Activated T-cell treated with anti-CD3 and anti-CD28 coated beads for 4 hours (primary cell): ENCODE measurements at places on chromosomes 7 and 10.

DNA sequence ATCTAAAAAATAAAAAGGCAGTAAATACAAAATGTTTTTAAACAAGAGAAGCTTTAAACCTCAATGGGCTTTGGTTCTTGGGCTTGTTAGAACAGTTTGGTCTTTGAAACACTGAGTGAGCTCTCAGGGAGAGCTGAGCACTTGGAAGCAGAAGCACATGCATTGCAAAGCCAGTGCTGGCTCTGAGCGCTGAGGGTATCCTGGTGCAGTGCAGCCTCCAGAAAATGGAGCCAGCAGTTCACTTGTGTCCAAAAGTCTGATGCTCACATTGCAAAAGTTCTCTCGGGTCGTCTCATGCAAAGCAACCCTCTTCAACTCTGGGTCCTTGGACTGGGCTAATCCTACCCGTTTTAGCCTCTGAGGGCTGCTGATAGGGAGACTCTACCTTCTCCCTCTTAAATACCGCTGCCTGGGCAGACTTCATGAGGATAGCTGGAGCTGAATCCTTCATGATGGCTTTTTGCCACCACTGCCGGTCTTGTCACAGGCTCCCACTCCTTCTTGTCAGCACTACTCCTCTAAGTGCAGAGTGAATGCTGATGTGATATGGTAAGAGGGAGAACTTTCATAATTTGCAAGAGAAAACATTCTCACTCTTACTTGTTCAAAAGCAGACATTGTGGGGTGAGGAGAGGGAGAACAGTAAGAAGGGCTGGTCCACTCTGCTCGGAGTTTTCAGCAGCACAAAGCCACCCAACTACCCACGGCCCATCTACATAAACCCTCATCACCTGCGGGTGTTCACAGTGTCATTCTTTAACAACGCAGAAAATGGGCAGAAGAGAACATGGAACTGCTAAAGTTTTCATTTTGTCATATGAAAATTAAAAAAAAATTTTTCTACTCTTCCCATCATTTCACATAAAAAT is 42.2 kb upstream of the BMPER start:
- no peak for DNase-seq

DNA sequence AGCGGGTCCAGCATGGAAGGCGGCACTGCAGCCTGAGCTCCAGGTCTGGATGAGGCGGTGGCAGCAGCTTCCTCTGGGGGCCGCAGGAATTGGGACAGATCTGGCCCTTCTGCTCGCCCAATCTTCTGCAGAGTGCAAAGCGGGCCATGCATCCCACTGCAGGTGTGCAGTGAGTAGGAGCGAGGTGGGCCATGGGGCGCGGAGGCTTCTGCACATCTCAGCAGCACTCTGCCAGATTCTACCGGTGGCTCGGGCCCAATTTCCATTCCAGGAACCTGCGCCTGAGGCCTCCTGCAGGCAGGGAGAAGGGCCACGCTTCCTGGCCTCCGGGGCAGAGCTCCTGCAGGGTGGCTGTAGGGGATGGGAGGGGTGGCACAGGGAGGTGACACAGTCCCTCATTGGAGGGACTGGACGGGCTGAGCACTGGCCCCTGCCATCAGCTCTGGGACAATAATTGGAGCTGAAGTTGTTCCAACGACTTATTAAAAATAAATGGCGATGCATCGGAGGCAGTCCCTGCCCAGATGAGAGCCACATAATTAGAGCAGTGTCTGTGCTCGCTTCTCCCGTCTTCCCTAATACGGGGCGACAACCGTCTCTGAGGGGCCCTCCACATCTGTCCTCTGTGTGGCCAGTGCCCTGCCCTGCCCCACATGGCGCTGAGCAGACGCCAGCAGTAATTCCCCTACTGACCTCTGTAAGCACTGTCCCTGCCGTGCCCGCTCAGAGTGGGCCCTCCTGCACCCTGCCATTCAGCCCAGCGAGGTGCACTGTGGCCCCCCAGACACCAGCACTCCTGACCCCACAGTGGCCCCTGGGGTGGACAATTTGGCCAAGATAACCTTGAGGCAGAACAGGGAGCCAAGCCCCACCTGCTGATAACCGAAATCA is 197.5 kb downstream of the ELFN1 start:
- no peak for DNase-seq

DNA sequence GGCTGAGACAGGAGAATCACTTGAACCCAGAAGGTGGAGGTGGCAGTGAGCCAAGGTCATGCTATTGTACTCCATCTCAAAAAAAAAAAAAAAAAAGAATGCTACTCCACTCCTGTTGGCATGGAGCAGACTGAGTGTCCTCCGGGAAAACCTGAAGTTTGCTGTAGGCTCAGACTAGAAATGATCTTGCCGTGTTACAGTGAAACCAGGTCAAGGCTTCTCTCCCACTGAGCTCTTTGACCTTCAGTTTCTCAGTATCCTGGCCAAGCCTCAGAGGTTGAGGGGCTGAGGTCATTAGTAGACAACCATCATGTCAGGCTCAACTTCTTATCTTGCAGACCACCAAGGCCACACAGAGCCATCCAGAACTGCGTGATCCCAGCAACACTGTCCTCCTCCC is 348.6 kb upstream of the ZNF32 start:
- no peak for DNase-seq

- no peak for DNase-seq
Measured at GRCh38 chr10:48599830-48600134, 5.1 kb downstream of the ARHGAP22 start.

DNA sequence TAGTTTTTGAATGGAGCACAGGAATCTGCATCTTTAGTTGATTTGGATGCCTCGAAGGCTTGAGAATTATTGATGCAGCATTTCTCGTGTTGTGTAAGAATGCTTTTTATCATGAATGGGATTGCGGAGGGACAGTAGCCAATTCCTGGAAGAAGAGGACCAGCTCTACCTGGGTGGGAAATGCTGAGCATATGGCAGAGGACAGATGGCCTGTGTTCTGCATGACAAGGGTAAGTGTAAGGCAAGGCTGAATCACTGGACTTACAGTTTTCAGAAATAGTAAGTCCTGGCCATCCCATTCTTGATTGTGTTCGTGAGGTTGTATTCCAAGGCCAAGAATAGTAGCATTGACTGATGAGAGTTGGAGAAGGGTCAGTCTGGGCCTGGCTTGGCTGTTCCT is 15.9 kb downstream of the RP9 start:
- DNase-seq = no peak

GRCh38 chr7:27746978-27747377 is 7.0 kb downstream of the TAX1BP1 start:
- no peak for DNase-seq

GRCh38 chr7:112206991-112207592 is 597 bp downstream of the ZNF277 start:
- no peak for DNase-seq

DNA sequence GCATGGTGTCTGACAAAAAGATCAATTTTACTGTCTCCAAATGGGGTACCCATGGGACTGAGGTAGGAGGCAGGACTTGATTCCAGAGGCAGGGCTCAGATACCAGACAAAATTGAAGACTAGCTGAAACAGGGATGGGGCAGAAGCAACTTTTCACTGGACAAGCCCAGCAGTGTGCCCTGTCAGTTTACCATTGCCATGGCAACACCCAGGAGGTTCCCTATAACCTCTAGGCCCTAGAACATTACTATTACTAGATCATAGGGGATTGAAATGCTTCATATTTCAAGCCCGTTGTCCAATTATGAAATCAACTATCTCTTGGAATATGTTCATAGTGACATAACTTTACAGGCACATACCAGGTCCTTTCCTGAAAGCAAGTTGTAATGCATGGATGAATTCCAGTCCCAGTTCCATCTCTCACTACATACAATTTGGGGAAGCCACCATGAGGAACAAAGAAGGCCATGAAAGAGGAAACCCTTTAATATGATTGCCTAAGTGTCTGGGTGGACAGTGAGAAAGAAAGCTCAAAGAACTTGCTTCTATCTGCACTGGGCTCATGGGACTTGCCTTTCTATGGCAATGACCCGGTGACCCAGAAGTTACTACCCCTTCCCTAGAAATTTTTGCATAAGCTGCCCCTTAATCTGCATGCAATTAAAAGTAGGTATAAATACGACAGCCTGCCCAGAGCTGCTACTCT is 557.9 kb downstream of the KCNMA1 start:
- no peak for DNase-seq

DNA sequence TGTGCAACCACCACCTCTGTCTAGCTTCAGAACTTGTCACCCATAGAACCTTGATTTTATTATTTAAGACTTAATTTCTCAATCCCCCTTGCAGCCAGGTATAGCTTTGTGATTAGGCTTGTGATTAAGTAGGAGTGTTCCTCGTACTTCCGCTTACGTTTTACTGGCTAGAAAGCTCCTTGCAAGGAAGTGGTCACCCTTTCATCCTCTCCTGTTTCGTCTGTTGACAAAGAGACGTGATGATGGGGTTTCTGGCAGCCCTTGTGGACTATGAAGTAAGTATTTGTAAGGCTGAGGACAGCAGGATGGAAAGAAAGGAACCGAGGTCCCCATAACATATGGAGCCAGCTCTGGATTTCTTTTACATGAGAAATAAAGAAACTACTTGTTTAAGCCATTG is 86.5 kb upstream of the KDM7A start:
- DNase-seq = no peak

DNA sequence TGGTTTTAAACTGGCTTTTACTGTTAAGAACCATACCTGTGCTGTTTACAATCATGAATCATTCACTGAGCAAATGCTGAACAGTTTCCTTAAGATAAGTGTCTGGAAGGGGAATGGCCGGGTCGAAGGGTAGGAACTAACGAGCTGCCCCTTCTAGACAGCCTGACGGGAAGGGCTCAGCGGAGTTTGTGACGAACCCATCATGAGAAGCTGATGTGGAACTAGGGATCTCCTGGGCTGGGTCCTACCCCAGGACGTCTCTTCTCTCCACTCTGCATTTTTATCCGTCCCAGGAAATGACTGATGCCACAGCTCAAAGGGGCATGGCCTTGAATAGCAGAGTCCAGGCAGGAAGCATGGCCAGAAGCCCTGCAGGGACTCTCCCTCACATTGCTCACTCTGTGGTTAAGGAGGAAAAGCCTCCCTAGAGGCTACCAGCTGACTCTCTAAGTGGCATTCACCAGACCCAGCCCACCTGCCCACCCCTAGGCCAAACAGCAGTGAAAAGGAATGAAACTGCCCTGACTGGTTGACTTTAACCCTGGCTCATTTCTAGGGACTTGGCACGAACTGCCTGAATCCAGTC is 112.0 kb downstream of the PFKFB3 start:
- no peak for DNase-seq

- DNase-seq = no peak
Measured at GRCh38 chr10:22458272-22459038, 113.2 kb downstream of the SPAG6 start.

- no peak for DNase-seq
Measured at GRCh38 chr7:94417901-94418300, 23.2 kb downstream of the COL1A2 start.

DNA sequence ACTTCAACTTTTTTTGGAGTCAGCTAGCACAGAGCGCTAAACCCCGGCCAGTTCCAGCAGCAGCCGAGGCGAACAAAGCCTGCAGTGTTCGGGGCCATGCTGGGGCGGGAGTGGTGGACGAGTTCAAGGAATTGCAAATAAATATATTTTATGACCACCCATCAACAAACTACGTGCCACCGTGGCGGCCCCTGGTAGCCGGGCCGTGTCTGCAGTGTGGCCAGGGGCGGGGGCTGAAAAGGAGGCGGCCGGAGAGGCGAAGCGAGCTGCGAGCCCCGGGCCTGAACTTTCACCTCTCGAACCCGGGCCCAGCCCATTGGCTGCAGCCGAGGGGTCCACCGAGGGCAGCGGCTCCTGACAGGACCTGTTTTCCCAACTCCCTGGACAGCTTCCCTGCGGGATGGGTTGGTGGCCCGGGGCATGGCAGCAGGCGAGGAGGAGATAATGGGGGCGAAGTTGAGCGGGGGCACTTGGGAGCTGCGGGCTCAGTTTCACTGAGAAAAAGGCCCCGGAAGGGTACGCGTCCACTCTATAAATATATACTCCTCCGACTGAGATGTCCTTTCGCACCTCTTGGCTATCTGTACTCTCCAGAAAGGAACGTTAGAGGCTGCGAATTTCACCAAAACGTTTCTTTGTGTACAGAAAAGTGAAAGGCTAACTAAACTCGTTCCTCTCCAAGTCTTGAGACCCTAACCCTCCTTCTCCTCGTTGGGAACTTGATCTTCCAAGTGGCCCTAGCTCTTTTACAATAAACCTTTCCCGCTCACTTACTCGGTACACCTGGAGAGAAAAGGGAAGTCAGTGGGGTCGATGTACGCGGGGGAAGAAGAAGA is 164.6 kb upstream of the PPP1R3A start:
- DNase-seq = no peak

GRCh38 chr7:159046300-159046699 is 98.4 kb downstream of the VIPR2 start:
- no peak for DNase-seq

GRCh38 chr10:45227456-45227855 is 88.0 kb downstream of the OR13A1 start:
- no peak for DNase-seq

GRCh38 chr7:90383422-90383821 is 19.8 kb upstream of the CLDN12 start:
- DNase-seq = no peak

DNA sequence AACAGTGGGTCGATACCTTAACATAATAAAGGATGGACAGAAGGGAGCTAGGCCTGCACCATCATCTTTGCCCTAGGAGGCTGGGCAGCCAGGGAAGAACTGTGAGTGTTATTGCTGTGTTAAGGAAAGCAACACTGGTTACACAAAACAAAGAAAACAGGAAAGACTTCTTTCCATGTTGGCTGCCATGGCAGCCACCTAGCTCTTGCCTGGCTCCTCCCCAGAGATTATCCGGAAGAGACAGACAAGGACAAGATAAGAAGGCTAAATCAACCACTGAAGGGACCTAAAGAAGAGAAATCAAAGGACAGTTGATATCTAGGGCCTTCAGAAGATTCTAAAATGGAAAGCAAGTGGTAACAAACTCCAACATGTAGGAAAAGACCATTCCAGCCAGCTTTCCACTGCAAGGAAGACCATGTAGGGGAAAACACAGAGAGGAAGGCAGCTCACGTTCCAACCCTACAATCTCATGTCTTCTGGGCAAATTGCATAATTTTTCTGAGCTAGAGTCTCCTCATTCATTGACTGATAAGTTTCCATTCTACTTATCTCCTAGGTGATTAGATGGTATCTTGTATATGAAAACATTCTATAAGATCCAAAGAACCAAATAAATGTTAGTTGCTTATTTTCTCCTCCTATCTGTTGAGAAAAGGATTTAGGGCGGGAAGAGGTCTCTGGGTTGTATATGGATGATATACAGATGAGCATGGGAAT is 51.2 kb downstream of the SP8 start:
- no peak for DNase-seq

GRCh38 chr7:101202603-101202918 is 1.7 kb upstream of the MOGAT3 start:
- DNase-seq = no peak

- no peak for DNase-seq
Measured at GRCh38 chr7:134804351-134804750, 24.9 kb downstream of the CALD1 start.

- DNase-seq = no peak
Measured at GRCh38 chr7:83306502-83306901, 143.8 kb upstream of the PCLO start.

DNA sequence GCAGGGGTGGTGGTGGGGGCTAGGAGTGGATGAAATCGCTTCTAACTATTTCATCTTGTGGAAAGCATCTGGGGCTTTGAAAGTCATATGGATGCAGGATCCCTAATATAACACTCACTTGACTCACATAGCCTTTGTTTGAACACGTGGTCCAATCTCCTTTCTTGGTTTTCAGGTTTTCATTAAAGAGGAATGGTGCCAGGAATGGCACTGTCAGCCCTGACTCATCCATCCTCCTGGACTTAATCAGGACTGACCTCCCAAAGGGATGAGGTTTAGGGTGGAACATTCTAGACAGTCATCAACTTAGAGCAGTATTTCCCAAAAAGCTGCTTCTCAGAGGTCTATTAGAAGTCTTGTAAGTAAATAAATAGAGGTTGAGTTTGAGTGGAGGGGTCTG is 162.0 kb upstream of the PLXNA4 start:
- no peak for DNase-seq
